ENCODE measurements at places on chromosomes 6 and 20. TPM values are rescaled to one million over a fixed set of nuclear protein-coding genes. Genes with fewer than 3 reads are reported as not detected.

DNA sequence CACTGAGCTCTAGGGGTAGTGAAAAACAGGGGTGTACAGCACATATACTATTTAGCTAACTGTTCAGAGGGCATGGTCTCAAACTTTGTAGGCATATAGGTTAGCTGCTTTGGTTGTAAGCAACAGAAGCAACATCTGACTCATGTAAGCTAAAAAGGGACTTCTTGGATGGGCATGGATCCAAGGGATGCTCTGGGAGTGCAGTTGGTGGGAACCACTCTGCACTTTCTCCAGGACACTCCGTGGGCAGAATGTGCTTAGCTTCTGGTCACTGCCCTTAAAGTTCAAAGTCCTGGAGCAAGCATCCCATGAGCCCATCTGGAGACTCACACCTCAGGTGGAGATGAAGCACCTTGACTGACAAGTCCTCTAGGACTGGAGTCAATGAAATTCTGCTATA lies 11.5 kb downstream of the APCDD1L start:
- DNase-seq = no peak

DNA sequence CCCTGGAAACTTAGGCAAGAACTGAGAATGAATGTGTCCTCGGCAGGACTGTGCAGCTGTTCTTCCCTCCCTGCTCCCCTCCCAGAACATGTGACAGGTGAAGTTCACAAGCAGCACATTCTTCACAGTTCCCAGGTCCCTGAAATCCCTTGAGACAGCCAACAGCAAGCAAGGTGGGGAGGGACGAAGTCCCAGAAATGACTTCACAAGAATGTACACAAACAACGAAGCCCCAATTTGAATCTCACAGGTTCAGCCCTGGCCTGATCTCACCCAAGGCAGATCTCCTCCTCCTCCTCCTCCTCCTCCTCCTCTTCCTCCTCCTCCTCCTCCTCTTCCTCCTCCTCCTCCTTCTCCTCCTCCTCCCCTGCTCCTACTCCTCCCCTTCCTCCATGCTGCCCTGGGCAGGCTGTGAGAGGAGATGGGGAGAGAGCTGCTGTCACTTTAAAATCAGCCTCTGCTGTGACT lies 32.4 kb downstream of the WRNIP1 start:
- DNase-seq = no peak

- DNase-seq = peak; percentile 27
These were observed 159.7 kb upstream of the RPS6KA2 start for GRCh38 chr6:166786704-166787293.

DNA sequence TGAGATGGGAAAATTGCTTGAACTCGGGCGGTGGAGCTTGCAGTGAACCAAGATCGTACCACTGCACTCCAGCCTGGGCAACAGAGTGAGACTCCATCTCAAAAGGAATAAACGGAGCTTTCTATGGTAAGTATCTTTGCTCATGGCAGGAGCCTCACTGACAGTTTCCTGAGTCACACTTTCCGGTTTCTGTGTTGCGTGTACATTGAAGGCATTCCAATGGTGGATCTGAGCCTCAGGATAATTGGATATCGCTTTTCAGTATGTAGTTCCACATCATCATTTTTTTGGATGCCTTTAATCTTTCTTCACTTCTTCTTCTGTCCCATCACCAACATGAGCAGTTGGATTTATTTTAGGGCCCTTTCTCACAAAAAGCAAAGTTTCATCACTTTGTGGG lies 28.6 kb upstream of the GTSF1L start:
- no peak for DNase-seq

DNA sequence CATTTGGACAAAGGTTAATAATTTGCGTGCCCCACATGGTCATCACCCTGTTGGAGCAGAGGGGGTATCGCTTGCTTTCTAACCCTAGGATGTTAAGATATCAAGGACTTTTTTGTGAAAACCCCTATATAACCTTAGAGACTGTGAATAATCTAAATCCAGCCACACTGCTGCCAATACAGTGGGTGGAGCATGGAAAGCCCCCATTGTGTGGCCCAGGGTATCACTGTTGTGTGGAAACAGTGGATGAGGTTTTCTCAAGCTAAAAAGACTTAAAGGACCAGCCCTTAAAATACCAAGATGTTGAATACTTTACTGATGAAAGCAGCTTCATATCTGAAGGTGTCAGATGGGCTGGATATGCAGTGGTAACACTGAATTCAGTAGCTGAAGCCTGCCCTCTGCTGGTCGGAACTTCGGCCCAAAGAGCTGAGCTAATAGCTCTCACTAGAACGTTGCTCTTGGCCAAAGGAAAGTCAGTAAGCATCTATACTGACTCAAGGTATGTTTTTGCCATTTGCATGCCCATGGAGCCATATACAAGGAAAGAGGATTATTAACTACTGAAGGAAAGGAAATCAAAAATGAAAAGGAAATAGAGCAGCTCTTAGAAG lies 695.2 kb downstream of the PHF3 start:
- DNase-seq = peak; percentile 87

GRCh38 chr6:83824388-83824801 lies 28.8 kb upstream of the RIPPLY2 start:
- DNase-seq = no peak

GRCh38 chr6:38975621-38976049 lies 72.9 kb upstream of the GLP1R start:
- DNase-seq = no peak

GRCh38 chr6:113626475-113626874 lies 230.7 kb upstream of the MARCKS start:
- no peak for DNase-seq

DNA sequence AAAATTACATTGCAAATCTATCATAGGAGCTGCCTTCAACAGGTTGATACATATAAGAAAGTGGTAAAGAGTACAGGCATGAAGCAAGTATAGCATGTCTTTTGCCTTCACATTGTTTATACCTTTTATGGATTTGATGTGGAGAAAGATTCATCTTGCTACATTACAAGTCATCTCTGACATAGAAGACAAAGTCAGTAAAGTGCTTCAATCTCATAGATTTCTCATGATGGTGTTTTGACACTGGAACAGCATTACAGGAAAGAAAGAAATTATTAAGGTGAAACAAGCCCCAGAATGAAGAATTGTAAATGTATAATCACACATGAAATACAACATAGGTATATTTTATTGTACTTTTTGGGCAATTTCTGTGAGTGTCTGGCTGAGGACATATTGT lies 580.7 kb upstream of the MMS22L start:
- no peak for DNase-seq

DNA sequence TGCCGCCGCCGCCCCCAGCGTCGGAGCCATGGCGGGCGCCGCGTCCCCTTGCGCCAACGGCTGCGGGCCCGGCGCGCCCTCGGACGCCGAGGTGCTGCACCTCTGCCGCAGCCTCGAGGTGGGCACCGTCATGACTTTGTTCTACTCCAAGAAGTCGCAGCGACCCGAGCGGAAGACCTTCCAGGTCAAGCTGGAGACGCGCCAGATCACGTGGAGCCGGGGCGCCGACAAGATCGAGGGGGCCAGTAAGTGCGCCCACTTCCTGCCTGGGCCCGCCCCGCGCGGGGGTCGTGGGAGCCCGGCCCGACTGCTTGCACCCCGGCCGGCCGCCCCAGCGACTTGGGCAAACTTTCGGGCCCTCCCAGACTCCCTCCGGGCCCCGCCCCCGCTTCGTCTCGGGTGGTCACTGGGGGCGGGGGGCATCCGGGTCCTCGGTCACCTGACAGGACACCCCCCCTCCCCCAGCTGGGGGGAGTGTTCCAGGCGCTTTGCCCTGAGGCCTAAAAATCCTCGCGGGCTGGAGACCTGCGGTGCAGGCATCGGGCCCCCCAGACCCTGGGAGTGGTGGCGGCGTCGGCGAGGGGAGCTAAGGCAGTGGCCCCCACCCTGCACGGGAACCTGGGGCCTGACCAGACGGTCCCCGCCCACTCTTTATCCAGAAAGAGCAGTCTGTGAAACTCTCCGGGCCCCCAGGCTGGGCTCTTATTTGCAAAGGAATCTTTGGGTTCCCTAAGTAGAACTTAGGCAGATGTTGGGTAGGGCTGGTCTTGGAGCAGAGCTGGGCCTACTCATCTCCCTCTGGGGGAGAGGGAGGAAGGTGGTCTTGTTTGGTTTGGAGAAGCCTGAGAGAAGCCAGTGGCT lies 501 bp downstream of the PLCG1 start:
- DNase-seq = peak; percentile 67

- peak; percentile 63 for DNase-seq
These were observed 734 bp downstream of the TPBG start for GRCh38 chr6:82364087-82365015.

DNA sequence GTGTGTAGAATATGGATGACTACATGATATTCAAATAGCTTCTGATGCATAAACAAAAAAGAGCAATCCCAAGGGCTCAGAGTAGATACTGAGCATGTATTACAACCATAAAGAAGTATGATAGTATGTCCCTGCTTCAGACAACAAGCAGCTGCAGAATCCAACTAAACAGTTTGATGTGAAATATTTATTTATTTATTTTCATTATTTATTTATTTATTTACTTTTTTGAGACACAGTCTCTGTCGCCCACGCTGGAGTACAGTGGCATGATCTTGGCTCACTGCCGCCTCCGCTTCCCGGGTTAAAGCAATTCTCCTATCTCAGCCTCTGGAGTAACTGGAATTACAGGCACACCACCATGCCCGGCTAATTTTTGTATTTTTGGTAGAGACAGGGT lies 384.3 kb downstream of the KHDRBS2 start:
- no peak for DNase-seq

DNA sequence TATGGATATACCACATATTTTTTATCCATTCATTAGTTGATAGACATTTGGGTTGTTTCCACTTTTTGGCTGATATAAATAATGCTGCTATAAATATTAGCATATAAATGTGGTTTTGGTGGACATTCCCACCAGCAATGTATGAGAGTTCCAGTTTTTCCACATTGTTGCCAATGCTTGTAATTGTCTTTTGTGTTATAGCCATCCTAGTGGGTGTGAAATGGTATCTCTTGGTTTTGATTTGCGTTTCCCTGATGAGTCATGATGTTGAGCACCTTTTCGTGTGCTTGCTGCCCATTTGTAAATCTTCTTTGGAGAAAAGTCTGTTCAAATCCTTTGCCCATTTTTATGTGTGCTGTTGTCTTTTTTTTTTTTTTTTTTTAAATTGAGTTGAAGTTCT lies 54.4 kb downstream of the DHX35 start:
- no peak for DNase-seq

DNA sequence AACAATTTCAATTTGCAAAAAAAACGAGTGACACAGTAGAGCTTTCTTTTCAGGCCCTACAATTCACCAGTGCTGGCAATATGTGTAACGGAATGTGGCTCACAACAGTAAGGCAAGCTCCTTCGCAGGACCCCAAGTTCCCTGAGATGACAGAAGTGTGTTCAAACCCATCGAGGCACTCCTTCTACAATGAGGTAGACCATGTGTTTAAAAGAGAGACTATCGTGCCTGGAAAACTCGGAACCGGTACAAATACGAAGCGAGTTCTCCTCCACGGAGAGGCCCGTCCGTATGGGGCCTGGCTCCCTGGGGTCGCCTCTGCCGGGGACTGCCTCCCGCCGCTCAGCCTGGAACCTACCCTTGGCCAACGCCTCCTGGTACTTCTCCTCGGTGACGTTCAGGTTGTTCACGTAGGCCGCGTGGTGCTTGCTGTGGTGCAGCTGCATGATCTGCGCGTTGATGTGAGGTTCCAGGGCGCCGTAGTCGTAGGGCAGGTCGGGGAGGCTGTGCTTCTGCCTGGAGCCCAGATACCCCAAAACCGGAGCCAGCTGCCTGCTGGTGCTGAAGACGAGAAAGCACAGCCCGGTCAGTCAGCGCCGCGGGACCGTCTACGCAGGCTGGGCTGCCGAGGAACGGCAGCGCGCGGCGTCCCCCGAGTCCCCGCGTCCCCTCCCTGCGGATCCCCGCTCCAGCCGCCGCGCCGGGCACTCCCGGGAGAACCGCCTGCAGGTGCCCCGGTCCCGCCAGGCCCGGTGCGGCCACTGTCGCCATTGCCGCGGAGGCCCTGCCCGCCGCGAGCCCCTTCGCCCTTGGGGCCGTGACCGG lies 526 bp downstream of the SOD2 start:
- peak; percentile 66 for DNase-seq

DNA sequence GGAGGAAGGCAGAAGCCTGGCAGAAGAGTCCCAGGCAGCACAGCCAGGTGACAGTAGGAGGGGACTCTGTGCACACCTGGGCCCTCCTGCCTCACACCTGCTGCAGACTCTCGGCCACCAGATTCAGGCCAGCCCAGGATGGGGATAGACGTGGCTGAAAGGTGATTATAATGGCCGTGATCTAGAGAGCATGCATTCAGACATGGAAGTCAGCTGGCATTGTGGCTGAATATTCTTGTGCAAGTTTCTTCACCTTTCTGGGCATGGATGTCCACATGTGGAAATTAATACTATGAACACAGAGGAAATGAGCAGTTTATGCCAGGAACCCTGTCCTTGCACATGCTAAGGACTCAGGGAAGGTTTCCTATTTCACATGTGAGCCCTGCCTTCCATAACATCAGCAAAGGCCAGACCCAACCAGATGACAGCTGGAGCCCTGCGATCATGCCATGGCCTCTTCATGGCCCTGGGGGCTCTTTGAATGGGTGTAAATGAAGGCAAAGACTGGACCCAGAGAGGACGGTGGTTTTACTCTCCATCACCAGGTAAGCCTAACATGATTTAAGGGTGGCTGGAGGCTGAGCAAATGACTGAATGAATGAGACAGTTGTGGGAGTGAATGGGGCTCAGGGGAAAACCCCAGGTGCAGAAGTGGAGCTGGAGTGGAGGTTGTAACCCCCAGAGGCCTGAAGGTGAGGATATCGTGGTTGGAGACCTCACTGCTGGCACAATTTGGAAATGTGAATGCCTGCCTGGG lies 2.7 kb upstream of the RAET1L start:
- DNase-seq = no peak

DNA sequence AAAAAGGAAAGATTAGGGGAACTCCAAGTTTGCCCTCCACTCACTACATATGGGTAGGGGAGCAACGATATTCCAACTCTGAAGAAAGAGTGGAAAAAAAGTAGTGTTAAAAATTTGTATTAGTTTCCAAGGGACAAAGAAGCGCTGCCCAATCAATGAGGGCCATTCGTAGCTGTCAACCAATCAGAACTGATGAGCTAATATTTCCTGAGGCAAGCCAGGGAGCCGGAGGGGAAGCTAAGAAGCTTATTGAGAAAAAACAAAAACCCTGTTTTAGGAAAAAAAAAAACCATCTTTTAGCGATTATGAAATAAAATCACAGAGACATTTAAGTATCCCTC lies 59.5 kb downstream of the TRIM38 start:
- DNase-seq = peak; percentile 70

GRCh38 chr6:13527671-13528056 lies 40.3 kb upstream of the GFOD1 start:
- DNase-seq = no peak

DNA sequence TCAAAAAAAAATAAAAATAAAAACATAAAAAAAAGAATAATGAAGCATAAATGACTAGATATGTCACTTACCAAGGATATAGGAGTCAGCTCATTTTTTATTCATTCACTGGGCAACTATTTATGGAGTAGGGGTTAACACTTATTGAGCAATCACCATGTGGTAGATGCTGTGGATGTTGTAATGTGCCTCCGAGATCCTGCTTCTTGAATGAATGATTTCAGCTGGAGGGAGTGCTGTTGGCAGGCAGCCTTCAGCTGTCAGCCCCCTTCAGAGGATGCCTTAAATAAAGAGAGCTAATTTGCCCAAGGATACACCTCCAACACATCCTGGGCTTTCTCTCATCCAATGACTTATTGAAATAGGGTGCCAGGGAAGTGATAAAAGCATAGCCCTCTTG lies 229.5 kb upstream of the DTNBP1 start:
- DNase-seq = no peak

The UST gene
- total RNA-seq = 1.1 TPM

The ELOVL4 gene
- total RNA-seq = 0.66 TPM

The YIPF3 gene
- 121 TPM for total RNA-seq

The SIRPA gene
- 12.2 TPM for total RNA-seq

The LY6G6F gene
- total RNA-seq = not detected
